ENCODE measurements at places on chromosomes 5 and 9.

- DNase-seq: no peak
Observed at GRCh38 chr5:120062515-120062917, 401.6 kb upstream of the PRR16 start.

- no peak for DNase-seq
Observed at GRCh38 chr5:173574983-173575382, 41.5 kb downstream of the BOD1 start.

DNA sequence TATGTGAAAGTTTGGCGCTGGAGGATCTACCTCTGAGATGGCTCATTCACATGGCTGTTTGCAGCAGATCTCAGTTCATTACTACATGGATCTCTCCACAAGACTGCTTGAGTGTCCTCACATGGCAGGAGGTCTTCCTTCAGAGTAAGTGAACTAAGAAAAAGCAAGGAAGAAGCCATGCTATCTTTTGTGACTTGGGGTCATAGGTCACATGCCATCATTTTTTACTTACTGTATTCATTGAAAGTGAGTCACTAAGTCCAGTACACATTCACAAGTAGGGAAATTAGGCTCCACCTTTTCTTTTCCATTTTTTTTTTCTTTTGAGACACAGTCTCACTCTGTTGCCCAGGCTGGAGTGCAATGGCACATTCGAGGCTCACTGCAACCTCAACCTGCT, 8.7 kb upstream of the CDKN2AIPNL start:
- no peak for DNase-seq

GRCh38 chr5:157265714-157266285, at the start of gene CYFIP2:
TSS of gene CYFIP2 (plus strand) at chr5:157266123. CDS start at chr5:157285362, 19,239 bp downstream.
- DNase-seq: peak; percentile 88

GRCh38 chr5:2750026-2750757, 1.3 kb downstream of the IRX2 start:
- DNase-seq: no peak

DNA sequence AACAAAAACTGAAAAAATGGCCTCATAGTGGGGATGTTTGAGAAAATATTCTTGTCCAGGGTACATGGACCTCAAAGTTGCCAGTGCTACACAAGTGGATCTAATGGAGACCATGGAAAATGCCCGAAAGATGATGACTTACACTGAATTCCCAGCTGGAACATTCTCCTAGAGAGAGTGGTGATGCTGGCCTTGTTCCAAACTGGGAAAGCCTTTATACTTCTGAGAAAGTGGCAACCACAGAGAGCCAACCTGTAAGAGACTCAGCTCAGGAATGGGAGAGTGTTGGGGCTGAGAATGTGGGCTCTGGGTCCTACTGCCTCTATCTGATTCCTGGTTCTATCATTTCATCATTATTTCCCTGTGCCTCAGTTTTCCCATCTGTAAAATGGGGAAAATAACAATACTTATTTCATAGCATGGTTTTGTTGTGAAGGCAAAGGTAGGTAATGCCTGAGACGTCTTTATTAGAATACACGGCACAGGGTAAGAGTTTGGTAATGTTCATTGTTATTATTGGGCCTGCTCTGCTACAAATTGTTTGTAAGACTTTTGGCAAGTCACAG, 229.0 kb upstream of the PANK3 start:
- DNase-seq: no peak

DNA sequence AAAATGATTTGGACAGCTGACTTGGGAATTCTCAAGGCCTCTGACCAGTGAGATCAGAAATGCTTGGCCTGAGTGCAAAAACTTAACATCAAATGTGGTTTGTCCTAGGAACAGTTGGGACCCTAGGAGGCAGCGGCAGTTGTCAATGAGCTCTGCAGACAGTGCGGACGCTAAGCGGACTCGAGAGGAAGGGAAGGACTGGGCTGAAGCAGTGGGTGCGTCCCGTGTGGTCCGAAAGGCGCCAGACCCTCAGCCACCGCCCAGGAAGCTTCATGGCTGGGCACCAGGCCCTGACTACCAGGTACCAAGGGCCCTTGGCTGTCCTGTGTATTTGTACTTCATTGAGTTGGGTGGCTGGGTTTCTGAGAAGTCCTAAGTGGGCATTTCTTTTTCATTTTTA, 43.7 kb upstream of the POMT1 start:
- DNase-seq: no peak

- DNase-seq: peak; percentile 80
Observed at GRCh38 chr9:93674580-93675335, 98.4 kb downstream of the PHF2 start.

DNA sequence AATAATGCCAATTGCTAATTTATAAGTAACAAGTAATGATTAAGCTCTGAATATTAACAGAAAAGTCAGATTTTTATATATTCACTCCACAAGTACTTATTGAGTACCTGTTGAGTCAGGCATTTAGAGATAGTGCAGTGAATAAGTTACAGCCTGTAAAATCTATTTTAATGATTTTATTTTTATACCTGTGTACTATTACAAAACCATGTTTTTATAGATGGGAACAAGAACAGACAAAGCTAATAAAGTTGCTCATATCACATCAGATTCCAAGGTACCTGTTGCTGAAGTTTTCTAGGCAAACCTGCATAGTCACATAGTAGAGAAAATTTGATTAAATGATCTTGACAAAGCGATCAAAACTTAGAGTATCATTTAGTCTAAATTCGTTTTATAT, 623.7 kb downstream of the EFNA5 start:
- no peak for DNase-seq

DNA sequence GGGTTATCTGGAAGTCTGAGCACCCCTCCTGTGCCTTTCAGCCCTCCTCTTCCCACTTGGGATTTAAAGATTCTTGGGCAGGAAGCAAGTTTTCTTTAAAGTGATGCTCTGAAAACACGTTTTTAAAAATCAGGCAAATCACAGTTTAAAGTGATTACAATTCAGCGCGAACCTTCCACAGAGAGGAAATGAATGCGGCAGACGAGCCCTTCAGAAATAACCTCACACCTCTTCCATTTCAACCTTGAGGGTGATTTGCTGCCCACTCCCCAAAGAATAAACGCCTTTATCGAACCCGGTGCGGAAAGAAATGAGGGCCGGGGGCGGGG, 2.3 kb upstream of the EFNA5 start:
- no peak for DNase-seq

- no peak for DNase-seq
Observed at GRCh38 chr5:90689064-90689463, 130.5 kb downstream of the ADGRV1 start.

DNA sequence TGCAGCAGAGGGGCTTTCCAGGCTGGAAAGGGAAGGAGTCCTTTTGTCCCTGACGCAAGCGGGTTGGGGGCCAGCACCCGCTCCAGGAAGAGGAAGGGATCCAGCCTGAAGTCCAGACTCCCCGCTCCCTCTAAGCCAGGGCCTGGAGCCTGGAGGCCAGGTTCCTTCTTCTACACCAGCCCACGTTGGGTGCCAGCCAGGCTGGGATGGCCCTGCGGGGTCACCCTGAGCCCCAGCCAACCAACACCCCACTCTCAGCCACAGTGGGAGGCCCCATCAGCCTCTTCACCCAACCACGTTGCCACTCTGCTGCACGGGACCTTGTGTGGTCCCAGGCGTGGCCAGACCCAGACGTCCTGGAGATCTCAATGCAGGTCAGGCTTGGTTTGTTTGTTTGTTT, 970 bp upstream of the FUT7 start:
- DNase-seq: no peak

DNA sequence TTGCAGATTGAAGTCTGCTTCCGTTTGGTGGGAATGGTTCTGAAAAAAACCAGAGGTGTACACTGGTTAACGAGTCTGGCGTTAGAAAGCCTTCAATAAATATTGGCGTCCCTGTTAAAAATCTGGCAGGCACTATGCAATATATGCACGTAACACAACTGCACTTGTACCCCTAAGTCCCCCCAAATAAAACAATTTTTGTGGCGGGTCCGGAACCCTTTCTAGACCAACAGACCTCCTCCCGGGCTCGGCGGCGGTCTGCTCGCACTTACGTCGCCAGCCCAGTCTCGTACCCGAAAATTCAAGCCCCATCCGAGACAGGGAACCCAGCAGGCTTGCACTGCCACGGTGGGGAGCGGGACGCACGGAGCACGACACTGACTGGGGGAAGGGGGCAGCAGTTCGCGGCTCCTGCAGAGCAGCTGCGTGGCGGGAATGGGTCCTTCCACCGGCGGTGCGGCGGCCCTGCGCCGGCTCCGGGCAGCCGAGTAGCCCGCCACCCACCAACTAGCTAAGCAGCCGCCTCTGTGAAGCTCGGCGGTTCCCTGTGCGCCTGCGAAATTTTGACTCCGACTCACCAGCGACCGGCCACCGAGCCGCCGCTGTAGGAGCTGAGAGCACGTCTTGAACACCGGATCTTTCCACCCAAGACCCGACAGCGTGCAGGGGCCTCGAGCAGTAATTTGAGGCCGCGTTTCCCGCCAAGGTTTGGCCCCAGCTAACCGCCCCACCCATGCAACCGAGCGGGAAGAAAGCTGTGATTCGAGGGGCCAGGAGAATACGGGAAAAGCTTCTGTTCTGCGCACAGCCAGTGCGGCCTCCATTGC, 3.9 kb downstream of the MCIDAS start:
- DNase-seq: no peak

- DNase-seq: no peak
Observed at GRCh38 chr5:39447968-39448367, 23.2 kb upstream of the DAB2 start.

- no peak for DNase-seq
Observed at GRCh38 chr9:93020771-93021670, 37.5 kb upstream of the SUSD3 start.

GRCh38 chr5:22722491-22722890, 130.7 kb downstream of the CDH12 start:
- DNase-seq: no peak

- no peak for DNase-seq
Observed at GRCh38 chr5:107168848-107169752, 501.6 kb downstream of the EFNA5 start.

- no peak for DNase-seq
Observed at GRCh38 chr5:63089147-63089546, 510.5 kb downstream of the LRRC70 start.

DNA sequence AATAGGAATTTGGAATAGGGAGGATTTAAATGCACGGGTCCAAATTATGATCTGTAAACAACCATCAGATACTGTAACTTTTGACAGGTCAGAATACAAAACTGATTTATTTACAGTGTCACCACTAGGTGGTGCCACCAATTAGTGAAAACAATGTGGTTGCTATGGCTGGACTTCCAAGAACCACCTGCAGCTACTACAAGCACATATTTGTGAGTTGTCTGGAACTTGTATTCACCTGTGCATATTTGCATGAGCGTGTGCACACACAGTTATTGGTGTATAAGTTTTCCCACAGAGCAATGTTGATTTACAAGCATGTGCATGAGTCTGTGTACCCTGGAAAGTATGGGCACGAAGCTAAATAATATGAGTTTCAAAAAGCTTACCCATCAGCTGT, 3.0 kb upstream of the HRCT1 start:
- no peak for DNase-seq

- no peak for DNase-seq
Observed at GRCh38 chr5:157761690-157762621, 18.4 kb downstream of the LSM11 start.

- DNase-seq: peak; percentile 36
Observed at GRCh38 chr5:96752341-96753016, 55.3 kb downstream of the ERAP1 start.

GRCh38 chr9:73741316-73741715, 589.7 kb downstream of the ANXA1 start:
- DNase-seq: no peak

DNA sequence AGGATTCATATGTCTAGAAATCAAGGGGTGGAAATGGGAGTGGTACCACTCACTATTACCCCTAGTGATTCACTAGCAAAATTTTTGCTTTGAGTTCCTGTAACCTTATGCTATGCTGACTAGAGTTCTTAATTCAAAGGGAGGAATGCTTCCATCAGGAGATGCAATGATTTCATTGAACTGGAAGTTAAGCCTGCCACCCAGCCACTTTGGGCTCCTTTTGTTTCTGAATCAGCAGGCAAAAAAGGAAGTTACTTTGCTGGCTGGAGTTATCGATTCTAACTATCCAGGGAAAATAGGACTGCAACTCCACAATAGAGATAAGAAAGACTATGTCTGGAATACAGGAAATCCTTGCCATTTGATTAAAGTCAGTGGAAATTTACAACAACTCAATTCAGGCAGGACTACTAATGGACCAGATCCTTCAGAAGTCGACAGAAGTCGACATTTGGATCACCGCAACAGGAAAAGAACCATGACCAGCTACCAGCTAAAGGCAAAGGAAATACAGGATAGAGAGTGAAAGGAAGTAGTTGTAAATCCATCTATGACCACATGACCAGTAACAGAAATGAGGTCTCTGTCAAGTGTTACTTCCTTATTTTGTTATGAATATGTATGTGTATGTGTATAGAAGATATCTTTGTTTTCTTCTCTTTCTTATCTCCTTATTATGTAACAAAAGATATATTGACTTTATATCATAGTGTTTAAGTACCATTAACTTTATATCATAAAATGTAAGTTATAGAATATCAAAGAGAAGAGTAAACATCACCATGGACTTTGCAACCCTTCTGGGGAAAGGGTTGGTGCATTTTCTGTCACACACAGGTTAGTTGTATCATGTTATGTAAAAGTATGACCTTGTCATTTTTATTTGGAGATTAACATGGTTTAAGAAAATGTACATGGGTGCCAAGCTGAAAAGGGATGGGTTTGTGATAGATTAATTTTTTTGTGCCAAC, 198.7 kb upstream of the HAPLN1 start:
- no peak for DNase-seq

GRCh38 chr9:133134388-133135145, 13.5 kb upstream of the RALGDS start:
- no peak for DNase-seq

GRCh38 chr5:61465066-61465465, 133.0 kb downstream of the ZSWIM6 start:
- DNase-seq: no peak

DNA sequence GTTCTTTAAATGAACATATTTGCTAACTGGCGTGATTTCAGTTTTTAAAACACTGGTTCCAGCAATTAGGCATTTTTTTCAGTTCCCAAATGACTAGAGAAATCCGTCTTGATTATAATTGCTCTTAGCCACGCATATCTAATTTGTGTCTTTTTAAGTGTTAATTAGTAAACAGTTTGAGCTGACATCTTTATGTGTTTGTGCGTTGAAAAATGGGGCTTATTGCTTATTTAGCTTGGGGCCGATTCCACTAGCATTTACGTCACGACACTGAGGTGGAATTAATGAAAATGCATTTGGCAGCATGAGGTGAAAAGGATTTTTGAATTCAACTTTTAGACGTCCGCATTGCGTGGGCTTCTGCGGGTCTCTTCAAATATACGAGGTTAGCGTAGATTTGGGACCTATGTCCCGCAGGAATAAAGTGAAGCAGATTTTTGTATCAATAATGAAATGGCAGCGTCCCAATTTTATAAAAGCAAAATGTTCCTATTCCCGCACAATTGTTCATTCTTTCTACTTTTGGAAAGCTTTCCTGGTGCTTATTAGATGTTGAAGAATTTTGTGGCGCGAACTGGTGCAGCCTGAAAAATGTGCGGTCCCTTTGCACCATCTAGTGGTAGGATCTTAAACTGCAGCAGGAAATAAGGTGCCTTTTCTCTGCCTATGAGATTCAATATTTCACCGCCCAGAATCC, 122.7 kb upstream of the LMX1B start:
- DNase-seq: peak; percentile 53

Data from lower leg skin (tissue), 4 donors.